Ovary (tissue), 10 donors: ENCODE measurements at places on chromosomes 7 and 10. TPM values are rescaled to one million over a fixed set of nuclear protein-coding genes. Genes with fewer than 3 reads are reported as not detected.

KLF14 gene
- polyA plus RNA-seq, result not detected

SLC26A3 gene
- polyA plus RNA-seq, result 0.07 TPM

ZNF239 gene
- 6.7 TPM for polyA plus RNA-seq

CXCL12 gene
- polyA plus RNA-seq, result 143 TPM
